ENCODE measurements at places on chromosomes 1 and 21.

GRCh38 chr1:65260851-65261473, 48.4 kb upstream of the DNAJC6 start:
- no peak for DNase-seq

GRCh38 chr1:222792744-222793143, 22.1 kb upstream of the DISP1 start:
- DNase-seq: no peak

GRCh38 chr1:86913399-86913895, 479 bp downstream of the SELENOF start:
- DNase-seq: peak; percentile 21

- DNase-seq: no peak
Observed at GRCh38 chr1:63255153-63255552, 67.2 kb upstream of the FOXD3 start.

GRCh38 chr1:215830226-215830810, 263.2 kb downstream of the KCTD3 start:
- no peak for DNase-seq

- DNase-seq: no peak
Observed at GRCh38 chr21:37445228-37445627, 78.7 kb downstream of the DYRK1A start.

- DNase-seq: no peak
Observed at GRCh38 chr1:212727386-212728181, 27.9 kb upstream of the BATF3 start.

DNA sequence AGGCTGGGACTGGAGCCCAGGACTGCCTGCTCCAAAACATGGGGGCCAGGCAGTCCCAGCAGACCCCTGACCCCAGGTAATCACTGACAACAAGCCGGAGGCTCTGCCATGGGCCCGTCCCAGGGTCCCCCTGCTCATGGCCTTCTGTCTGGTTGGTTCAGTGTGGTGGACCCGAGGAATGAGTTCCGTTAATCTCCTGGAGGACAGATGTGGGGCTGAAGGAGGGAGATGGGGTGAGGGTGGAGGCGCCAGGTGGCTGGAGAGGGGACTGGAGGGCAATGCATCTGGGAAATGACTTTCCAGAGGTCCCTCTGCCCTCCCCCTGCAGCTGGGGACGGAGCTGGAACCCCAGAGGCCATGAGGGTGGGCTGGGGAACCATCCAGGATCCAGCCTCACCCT, 103.2 kb downstream of the EBNA1BP2 start:
- no peak for DNase-seq

GRCh38 chr1:25566176-25566729, 22.8 kb downstream of the LDLRAP1 start:
- no peak for DNase-seq

GRCh38 chr1:159352436-159352835, 50.3 kb downstream of the FCER1A start:
- DNase-seq: no peak

DNA sequence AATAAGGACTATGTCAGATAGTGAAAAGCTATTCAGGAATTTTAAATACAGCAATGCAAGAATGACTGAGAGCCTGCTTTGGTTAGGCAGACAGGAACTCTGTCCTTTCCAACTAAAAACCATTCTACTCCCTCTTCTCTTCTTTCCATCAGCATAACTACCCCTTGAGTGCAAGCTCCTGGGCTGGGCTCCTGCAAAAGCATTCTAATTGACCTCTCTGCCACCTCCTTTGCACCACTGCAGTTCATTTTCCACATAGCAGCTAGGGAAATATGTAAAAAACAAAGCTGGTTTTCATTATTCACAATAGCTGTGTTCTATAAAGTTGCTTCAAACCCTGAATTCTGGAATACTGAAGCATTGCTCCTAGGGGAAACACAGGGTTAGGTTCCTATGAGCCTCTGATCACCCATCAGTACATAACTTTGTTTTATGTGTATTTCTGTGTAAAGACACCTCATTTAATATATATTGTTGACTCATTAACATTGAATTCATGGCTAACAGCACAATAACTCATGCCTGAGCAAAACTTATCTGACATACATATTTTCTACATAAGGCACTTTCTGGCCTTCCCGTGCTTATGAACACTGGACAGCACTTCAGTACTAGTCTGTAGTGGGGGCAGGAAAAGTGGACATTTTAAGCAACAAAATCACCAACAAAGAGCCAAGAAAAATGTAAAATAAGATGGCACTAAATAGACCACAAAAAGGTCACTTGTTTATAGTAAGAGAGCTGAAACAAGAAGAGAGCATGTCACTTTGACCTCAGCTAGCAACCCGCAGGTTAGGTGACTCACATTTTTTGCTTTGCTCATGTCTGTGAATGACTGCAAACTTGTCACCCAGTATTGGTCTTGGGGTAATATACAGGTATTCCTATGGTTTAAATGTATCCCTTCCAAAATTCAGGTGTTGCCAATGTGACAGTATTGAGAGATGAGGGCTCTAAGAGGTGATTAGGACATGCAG, 57.9 kb upstream of the IRF2BP2 start:
- DNase-seq: no peak

GRCh38 chr1:59568158-59568935, 246.4 kb upstream of the HOOK1 start:
- no peak for DNase-seq

GRCh38 chr1:43866201-43866600, 67.4 kb upstream of the ARTN start:
- no peak for DNase-seq

DNA sequence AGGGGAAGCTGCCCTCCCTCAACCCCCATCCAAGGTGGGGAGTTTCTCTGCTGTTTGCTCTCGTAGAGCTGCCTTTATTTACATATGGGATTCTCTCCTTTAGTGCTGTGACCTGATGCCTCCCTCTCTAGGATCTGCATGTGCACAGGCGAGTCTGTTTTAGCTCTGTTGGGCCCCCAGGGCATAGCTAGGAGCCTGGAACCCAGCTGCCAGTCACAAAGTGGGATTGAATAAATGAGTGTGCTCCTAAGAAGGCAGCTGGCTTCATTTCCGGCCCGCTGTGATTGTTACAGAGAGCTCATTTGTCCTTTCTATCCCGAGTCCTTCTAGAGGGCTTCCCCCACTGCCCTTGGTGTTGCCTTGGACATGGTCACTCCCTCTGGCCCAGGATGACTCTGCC, 176.6 kb downstream of the GRIK3 start:
- DNase-seq: no peak

DNA sequence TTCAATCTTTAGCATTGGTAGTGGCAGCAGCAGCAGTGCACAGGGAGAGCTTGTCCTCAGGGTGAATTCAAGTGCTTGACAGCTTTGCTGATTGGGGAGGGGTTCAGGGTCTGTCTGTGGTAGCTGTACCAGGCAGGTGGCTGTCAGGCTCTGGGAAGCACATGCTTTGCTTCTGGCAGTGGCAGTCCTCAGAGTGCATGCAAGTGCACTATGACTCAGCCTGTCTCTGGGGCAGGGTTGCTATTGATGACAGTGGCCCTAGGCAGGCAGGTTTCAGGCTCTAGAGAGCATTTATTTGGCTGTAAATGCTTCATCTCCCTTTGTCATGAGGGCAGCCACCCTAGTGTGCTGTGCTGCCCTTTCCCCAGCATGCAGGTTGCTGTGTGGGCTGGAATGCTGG, 251.9 kb upstream of the LRRC7 start:
- DNase-seq: no peak

DNA sequence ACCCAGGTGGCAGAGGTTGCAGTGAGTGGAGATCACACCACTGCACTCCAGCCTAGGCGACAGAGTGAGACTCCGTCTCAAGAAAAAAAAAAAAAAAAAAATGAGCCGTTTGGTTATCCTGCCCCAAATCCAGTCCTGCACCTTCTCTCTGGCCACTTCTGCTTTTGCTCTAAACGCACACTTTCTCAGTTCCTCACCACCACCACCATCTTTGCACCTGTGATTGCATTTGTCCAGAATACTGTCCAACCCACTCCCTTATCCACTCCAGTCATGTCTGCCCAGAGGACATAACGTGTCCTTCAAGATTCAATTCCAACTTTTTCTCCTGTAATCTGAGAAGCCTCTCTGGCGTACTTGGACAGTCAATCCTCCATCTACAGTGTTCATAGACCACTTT, 2.2 kb upstream of the NEK2 start:
- DNase-seq: no peak

DNA sequence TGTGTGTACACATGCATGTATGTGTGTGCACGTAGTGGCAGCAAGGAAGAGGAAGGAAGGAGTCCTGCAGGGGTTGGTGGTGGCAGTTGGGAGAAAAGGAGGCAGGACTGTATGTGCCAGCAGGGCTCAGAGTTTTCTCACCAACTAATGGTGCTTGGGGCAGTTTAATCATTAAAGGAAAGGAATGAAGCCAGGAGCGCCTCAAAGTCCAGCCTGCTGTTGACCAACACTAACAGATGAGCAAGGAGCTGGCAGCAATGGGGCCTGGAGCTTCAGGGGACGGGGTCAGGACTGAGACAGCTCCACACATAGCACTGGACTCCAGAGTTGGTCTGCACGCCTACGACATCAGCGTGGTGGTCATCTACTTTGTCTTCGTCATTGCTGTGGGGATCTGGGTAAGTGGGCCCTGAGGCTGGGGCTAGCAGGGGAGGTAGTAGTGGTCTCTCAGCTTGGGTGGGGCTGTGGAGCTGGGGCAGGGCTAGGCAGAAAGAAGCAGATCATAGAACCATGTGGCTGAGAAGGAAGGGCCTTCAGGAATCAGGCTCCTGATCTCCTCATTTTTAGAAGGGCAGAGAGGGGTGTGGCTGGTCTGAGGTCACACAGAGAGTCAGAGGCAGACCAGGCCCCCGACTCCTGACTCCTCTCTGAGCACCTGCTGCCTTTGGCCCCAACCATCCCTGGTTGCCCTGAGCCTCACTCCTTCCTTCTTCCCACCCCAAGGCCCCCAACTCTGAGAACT, at the start of gene SLC5A9:
Gene SLC5A9, plus strand, starts transcription at position 216 of the 742 bp plus-strand sequence. Its CDS starts 21 bp downstream, at position 237.
- no peak for DNase-seq

DNA sequence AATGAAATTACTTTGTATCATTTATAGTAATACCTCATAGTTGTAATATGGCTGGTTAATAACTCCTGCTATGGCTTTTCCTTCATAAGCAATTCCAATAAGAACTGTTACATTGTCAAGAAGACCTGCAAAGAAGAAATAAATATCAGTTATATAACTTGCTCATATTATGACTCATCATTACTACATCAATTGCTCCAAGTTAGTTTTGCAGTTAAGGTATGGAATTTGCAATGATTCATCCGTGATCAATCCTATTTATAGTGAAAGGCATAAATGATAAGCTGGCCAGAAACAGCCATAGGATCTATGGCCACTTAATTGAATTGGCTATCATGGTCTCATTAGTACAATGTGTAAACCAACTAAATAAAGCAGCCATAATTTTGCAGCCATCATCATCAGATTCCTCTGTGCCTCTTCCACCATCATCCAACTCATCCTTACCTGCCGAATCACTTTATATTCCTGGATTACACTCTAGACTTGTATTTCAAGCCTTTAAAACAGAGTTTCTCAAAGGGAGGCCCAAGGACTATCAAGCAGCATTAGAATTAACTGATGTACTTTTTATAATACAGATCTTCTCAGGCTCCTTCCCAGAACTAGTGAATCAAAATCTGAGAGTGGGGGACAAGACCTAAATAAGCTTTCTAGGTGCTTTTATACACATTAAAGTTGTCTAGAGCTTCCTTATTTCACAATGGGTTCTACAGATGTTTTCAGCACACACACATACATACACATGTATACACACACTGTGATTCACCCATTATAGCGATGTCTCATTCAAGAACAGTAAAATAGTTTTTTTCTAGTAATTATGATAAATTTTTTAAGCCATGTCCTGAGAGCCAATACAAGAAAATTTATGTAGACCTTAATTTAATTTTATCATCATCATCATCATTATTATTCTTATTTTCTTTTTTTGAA, 21.2 kb upstream of the EPRS1 start:
- no peak for DNase-seq

DNA sequence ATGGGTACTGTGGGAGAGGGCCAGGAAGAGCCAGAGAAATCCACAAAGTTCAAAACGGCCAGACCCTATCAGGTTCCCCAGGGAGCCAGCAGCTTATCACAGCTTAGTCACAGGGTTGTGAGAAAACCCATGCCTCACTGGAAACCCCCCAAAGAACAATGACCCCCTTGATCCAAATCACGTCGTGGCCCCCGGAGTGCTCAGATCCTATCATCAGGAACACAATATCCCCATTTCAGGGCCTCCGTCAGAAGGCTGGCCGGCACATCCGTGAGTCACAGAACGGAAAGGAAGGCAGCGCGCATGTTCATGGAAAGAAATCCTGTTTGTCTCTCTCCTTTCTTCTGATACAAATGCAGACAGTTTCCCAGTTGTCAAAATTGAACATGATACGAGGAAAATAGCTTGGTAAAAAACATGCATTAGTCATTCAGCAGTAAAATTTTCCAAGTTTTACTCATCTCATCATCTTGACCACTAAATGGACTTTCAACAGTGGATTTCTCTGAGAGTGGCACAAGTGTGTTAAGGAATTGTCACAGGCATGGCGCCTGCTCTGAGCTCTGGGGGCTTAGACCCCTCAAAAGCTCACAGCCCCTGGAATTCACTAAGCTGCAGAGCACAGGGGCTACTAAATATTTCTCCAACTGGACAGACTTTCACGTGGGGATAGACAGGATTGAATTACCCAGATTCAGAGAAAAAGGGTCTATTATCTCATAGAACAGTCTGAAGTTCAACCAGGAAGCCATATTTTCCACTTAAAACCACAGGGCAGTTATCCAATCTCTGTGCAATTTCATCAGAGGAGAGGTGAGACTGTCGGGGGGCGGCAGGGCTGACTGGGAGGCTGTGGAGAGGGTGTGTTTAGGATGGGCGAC, 124.8 kb downstream of the RIPK4 start:
- no peak for DNase-seq

DNA sequence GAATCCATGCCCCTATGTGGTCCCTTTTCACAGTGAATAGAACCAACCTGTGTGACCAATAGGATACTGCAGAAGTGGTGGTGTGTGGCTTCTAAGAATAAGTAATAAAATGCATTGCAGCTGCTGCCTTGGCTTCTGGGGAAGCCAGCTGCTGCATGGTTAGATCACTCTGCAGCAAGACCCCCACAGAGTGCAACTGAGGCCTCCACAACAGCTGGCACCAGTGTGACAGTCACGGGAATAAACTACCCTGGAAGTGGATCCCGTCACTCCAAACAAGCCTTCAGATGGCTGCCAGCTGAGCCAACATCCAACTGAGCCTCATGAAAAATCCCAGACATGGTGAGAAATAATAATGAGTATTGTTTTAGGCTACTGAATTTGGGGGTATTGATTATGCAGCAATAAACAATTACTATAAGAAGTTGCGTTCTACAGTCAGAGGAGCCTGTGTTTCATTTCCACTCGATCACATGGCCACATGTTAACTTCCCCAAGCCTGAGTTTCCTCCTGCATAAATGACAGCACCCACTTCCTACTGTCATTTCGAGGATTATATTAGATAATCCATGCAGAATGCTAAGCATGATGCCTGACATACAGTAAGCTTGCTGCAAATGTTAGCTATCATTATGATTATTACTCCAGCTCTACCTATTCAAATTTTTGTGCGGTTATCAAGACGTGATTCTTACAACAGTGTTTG, 20.8 kb upstream of the COG2 start:
- no peak for DNase-seq

DNA sequence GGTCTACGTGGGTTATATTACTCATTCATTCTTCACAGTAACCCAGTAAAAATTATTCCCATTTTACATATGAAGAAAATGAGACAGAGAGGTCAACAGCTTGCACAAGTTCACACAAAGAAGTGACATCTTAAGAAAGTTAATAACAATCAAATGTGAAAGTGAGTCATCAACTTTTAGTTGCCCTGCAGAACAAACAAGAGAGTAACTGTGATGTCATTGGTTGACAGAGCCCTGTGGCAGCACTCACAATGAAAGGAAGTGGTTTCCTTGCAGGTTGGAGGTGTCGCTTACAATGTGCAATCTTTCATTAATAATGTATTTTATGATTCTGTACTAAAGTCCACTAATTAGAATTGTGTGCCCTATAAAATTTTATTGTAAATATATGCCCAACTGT, 369.6 kb downstream of the RYR2 start:
- DNase-seq: no peak

Data from T-helper 9 cell (primary cell).